ENCODE measurements at places on chromosomes 7 and 10.
A peak's percentile ranks its signal among the peaks of the same experiment; 100 is the strongest.

GRCh38 chr7:81260152-81260551 lies 341.3 kb upstream of the SEMA3C start:
- no peak for DNase-seq

DNA sequence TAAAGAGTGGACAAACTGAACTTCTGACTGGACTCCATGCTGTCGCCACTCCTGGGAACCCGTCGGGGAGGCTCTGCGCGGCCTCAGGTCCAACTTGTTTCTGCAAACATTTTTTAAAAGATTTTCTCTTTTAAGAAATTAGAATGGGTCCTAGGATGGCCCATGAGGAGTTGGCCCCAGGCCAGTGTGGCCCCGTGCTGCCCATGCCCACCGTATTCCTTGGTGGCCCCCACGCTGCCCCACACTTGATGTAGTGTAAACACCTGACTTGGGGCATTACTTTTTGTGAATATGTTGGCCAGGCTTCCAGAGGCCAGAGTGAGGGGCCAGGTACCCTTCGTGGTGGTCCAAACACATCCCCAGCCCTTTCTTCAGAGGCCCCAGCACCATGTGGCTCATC lies 19.3 kb downstream of the ZNF316 start:
- DNase-seq: no peak

DNA sequence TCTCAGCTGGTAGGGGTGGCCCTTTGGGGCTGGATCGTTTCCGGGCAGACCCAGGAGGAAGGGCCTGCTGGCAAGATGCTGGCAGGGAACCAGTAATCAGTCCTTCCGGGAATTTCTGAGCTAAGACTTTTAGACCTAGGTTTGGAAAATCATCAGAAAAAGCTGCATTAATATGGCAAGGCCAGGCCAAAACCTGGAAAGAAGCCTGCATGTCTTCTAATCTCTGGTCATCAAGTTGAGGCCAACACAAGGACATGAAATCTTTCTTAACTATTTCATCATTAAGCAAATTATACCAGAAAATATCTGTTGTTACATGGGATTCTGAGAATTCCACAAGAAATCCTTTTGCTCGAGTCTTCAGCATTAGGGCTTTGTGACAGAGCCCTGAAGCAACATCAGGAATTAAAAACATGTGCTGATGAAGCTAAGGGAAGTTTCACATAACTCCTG lies 19.9 kb downstream of the CPA1 start:
- no peak for DNase-seq

GRCh38 chr7:293681-294439 lies 3.9 kb downstream of the FOXL3 start:
- DNase-seq: no peak

- DNase-seq: no peak
These were observed 52.3 kb upstream of the PTPN12 start for GRCh38 chr7:77484785-77485184.

- no peak for DNase-seq
These were observed 35.7 kb downstream of the SLC29A3 start for GRCh38 chr10:71354776-71355175.

DNA sequence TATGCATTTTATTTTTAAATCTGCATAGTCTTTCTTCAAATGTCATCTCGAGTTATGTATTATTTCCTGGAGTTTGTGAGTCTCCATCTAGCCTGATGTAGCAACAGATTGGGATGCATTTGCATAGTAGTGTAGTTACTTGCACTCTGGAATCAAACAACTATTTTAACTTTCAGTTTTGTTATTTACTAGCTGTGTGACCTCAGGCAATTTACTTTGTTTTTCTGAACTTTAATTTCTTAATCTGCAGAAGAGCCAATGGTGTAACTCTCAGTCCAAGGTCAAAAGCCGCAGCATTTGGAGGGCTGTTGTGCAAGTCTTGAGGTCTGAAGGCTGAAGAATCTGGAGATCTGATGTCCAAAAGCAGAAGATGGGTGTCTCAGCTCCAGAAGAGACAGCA lies 175.8 kb upstream of the SORCS1 start:
- no peak for DNase-seq

GRCh38 chr10:6142644-6143043 lies 53.8 kb downstream of the RBM17 start:
- DNase-seq: no peak

DNA sequence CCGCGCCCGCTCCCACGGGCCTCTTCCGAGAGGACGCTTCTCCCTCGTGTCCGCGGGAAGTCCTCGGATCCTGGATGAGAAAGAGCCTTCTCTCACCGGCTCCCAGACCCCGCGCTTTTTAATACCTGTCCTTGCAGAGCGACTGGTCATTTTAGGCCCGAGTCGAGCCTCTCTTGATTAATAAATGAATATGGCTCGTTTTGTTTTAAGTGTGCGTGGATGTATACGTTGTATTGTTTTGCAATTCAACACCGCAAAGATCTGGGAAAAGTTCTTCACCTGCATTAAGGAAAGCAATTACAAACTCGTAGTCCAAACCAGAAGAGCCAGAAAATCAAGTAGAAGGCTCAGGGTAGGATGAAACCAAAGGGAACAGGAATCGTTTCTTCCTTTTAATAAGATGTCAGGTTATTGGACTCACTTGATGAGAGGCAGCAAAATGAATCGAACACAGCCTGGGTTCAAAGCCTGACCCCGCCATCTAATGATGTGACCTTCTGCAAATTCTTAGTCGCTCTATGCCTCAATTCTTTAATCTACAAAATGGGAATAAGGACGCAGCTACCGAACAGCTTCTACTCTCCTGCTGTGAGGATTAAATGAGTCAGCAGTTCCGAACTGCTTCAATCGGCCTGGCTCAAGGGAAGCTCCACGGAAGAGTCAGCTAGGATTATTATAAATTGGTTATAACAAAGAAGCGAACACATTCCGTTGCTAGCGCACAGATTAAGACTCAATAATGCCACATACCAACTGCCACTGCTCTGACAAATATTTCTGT lies 277.8 kb upstream of the NEBL start:
- no peak for DNase-seq

GRCh38 chr10:114823077-114823463 lies 1.5 kb downstream of the FHIP2A start:
- no peak for DNase-seq

DNA sequence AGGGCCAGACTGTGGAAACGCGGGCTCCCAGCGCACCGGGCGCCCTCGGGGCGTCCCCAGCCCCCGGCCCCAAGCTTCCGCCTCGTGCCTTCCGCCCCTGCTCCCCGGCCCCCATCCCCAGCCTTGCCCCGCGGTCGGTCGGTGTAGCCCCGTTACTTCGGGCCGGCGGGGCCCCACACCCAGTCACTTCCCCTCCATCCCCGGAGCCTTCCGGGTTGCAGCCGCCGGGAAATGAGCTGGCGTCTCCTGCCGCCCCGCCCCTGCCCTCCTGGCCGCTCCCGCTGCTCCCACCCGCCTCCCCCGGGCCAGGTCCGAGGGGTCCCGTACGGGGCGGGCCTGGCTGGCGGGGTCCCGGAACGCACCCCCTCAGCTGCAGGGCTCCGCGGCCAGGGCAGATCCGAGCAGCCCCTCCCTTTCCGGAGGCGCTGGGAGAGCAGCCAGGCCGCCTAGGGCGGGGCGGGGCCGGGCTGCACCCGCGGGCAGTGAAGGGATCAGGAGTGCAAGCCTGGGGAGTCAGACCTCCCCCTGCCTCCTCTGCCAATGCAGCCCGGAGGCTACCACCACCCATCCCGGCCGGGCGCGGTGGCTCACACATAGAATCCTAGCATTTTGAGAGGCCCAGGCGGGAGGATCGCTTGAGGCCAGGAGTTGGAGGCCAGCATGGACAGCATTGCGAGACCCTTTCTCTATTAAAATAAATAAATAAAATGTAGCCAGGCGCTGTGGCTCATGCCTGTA lies 709 bp downstream of the ARPC1B start:
- peak; percentile 42 for DNase-seq

DNA sequence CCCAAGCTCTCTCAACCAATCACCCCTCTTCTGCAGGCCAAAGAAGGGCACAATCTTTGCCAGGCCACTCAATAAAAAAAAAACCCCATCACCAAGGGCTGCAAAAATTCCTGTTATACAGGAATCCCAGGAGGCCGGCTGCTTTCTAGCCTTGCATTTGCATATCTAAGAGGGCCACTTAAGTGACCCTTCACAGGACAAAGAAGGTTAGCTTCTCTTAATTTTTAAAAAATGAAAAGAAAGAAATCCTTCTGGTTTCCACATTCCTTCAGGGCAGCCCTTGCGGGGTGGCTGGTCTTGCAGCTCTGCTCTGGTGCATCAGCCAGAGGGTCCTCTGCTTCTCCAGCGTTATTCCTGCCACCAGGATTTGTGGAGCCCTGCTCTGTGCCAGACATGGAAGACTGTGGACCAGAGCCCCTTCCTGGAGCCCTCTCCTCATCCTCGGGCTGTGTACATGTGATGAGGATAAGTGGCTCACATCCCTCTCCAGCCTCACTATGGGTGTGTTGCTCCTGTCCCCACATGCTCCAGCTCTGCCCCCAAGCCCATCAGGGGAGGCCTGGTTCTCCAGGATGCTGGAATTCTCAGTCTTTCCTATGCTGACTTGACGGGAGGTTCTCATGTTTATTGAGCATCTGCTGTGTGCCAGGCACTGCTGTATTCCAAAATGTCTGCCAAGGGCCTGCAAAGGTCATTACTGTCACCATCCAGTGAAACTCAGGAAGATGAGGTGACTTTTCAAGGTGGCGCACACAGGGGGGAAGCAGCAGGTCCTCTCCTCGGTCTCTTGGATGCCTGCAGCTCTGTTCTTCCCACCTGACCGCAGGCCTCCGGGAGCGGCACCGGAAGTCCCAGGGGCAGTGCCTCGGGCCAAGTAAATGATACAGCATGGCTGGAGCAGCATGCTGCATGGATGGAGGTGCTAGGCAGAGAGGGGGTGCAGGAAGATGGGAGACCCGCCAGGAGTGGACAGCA lies 67.7 kb downstream of the ARHGAP22 start:
- no peak for DNase-seq

- no peak for DNase-seq
These were observed 575.7 kb downstream of the REEP3 start for GRCh38 chr10:64096941-64097340.

- DNase-seq: no peak
These were observed 39.3 kb downstream of the CALD1 start for GRCh38 chr7:134818613-134819345.

GRCh38 chr7:116772423-116772863 lies 89.9 kb upstream of the CAPZA2 start:
- no peak for DNase-seq

- no peak for DNase-seq
These were observed 206.7 kb downstream of the CAMK1D start for GRCh38 chr10:12556039-12556438.

DNA sequence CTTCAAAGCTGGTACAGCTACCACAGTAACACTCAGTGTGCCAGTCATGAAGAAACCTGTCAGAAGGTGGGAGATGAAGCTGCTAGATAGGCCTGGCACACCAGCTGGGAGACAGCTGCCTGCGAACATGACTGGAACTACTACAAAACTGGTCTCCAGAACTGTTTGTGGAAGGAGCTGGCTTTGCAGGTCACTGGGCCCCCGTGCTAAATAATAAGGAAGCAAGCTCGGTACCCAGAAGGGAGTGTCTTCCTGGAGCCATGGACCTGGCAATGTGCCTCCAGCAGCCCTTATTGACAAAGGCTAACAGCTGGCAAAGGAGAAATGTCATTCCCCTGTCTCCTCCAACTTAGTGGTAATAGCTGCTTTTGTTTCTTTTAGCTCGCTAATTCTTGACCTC lies 1217.6 kb upstream of the LRRN3 start:
- no peak for DNase-seq

Data from stimulated activated CD8-positive, alpha-beta memory T cell treated with anti-CD3 and anti-CD28 coated beads, Interleukin-15, amount 100 ng/mL, for 24 hours (primary cell).